ENCODE measurements at places on chromosomes 6 and 20.

- no peak for DNase-seq
Observed at GRCh38 chr6:134432036-134432435, 114.1 kb upstream of the SGK1 start.

DNA sequence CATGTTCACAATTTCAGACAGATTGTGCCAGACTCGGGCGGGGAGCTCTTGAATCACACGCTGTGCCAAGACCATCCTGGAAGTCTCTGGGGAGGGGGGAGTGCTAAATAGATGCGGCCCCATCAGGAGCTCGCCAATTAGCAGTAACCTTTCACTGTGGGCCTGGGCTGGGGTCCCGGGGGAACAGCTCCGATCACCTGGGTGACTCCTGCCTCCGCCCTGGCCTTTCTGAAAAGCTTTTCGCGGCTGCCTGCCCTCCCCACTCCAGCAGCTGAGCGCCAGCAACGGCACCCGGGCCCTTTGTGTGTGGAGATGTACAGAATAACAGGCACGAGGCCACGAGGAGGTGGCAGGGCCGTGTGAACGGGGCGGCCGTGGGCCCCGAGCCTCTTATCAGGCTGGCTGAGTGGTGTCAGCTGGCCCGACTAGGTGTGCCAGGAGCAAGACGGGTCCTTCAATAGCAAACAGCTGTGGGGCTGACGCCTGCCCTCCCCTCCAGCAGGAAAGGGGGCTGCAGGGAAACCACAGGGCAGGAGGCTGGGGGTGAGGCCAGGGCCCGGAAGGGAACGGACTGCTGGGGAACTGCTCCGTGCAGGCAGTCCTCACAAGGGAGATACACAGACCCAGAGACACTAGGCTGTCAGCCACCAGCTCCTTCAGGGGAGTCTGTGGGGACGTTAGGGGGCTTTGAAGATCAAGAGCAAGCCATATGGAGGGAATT is 56.8 kb downstream of the NOL4L start:
- no peak for DNase-seq

- DNase-seq, result no peak
Observed at GRCh38 chr20:36720510-36720909, 25.4 kb downstream of the NDRG3 start.

- no peak for DNase-seq
Observed at GRCh38 chr6:31402324-31403282, 792 bp upstream of the MICA start.

GRCh38 chr6:109449064-109449794 is 6.3 kb downstream of the MICAL1 start:
- DNase-seq, result no peak

DNA sequence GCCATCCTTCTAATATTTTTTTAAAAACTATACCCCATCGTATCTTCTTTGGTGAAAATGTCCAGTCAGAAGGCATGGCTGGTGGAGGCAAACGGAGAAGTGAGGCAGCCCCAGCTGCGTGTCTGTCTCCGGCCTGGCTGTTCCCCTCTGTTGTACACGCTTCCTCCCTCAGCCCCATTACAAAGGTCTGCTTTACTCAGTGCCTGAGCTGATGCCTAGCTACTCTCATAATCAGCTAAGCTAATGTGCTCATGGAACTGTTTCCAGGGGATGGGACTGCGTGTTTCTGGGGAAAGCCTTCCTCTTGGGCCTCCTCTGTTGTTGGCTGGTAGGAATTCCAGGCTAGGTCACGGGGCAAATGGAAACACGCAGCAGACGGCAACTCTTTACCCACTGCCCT is 67.3 kb downstream of the PPP1R3G start:
- no peak for DNase-seq

- DNase-seq, result no peak
Observed at GRCh38 chr6:116011520-116011919, 49.2 kb downstream of the FRK start.

DNA sequence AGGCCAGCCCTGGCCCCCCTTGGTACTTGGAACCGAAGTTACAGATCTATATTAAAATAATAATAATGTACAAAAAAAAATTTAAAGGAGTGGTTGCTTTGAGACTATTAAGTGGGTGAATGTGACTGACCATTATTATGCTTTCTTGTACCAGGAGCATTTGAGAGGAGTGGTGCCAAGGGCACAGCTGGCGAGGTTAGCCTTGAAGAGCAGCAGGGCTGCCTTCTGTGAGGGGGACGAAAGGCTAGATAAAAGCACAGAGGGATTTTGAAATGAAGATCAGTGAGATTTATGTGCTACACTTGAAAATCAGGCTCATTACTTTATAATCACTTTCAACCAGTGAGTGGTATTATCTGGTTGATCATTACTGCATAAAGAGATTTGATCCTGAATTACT is 48.6 kb downstream of the FIG4 start:
- no peak for DNase-seq

DNA sequence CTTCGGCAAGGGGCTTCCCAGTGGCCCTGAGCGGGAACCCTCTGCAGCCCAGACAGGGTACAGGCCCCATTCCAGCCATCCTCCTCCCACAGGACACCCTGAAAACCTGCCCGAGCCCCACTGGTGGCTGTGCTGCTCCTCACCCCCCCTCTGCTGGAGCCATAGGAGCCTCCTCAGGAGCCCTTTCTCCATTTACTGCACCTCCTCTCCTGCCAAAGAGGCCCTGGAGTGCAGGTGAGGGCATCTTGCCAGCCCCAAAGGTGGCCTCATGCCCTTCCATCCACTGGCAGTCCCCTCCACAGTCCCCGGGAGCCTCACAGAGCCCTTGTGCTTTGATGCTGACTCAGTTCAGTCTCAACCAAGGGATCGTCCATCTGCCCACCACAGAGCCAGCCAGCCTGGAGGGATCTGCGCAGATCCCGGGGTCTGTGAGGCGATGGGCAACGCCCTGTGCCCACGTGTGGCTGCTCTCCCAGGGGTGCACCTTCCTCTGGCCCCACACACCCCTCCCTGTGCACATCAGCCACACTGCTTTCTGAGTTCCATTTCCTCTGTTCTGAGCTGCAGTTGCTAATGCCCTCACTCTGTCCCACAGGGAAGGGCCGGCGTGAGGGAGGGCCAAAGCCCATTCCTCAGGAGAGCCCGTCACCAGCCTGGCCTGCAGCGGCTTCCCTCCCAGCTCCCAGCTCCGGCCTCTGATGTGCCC is 228.5 kb downstream of the DLL1 start:
- DNase-seq, result no peak

DNA sequence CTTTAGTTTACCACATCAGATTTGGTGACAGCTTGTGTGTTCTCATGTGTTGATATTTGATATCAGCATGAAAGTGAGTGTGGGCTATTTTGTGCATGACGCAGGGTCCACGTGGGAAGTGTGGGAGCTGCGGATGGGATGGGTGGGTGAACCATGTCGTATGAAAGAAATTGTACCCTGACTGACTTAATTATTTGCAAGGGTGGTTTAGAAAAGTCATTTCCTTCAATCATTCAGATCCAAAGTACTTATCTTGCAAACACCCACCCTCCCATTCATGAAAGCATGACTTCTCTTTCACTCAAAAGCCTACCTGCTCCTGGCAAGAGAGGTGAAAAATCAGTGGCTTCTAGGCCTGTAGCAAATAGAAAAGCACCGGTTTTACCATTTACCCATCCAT is 91.8 kb upstream of the BACH2 start:
- DNase-seq, result no peak

- no peak for DNase-seq
Observed at GRCh38 chr6:147958683-147959082, 384.0 kb upstream of the SASH1 start.

GRCh38 chr20:24163506-24163905 is 174.9 kb upstream of the GGTLC1 start:
- DNase-seq, result no peak

DNA sequence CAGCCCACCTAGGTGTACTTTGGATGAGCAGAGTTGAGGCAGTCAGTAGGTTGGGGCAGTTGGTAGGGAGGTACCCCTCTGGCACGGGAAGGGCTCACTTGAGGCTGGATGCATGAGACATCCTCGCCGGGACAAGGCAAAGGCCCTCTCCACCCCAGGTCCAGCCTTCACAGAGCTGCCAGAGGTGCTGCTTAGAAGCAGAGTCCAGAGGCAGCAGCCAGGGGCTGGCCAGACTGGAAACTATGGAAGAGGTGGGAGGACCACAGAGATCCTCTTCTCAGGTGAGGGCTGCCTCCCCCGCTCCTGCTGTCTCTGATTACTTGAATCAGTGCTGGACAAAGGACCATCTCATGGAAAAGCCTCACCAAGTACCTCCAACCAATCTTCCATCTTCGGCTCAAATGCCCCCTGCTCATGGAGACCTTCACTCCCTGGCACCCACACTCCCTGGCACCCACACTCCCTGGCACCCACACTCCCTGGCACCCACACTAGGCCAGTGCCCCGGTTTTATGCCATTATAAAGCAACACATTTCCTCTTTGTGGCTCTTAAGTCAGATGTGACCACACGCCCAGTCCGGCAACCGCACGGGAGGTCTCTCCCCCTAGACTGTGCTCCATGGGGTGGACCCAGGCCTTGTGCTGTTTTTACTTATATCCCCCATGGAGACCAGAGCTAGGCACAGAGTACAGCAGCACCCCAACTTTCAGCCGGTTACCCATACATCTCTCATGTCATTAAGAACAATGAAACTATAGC is 100.1 kb downstream of the YTHDF1 start:
- no peak for DNase-seq

GRCh38 chr6:18412644-18413043 is 25.5 kb downstream of the RNF144B start:
- DNase-seq, result no peak

DNA sequence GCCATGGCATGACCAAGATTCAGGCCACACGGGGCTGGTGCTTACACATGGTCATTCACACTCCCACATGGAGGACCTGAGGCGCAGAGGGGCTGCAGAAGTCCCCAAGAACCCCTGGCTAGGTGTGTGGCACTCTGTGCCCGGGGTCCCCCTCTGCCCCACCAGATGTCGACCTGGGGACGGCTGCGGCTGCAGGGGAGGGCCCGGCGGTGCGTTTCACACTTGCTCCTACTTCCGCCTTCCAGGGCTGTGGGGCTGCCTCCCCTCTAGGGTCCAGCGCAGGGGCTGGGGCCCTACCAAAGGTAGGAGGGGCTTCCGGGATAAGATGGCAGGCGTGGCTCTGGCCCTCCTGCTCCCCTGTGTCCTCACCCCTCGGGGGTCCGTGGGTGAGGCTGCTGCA is 81.1 kb upstream of the SLCO4A1 start:
- no peak for DNase-seq

DNA sequence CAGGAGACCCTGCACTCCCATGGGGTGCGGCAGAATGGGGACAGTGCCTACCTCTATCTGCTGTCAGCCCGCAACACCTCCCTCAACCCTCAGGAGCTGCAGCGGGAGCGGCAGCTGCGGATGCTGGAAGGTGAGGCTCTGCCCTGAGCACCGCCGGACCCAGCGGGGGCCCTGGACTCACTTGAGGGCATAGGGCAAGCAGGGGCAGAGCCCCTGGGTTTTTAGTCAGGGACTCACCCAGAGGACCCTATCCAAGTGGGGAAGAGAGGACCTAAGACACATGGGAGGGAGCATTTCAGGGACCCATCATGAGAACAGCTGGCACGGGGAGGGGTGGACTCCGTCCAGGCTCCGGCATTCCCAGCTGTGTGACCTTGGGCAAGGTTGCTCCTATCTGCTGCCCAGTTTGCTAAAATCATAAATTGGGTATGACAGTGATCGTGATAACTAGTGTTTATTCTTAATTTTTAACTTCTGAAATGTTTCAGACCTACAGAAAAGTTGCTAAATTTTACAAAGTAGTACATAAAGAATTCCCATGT is 9.8 kb downstream of the RBCK1 start:
- DNase-seq, result no peak

GRCh38 chr6:17182961-17183360 is 81.1 kb downstream of the STMND1 start:
- DNase-seq, result no peak

- no peak for DNase-seq
Observed at GRCh38 chr6:158686791-158687381, 37.0 kb downstream of the SYTL3 start.

- no peak for DNase-seq
Observed at GRCh38 chr6:166825553-166826145, 130.7 kb downstream of the RNASET2 start.

DNA sequence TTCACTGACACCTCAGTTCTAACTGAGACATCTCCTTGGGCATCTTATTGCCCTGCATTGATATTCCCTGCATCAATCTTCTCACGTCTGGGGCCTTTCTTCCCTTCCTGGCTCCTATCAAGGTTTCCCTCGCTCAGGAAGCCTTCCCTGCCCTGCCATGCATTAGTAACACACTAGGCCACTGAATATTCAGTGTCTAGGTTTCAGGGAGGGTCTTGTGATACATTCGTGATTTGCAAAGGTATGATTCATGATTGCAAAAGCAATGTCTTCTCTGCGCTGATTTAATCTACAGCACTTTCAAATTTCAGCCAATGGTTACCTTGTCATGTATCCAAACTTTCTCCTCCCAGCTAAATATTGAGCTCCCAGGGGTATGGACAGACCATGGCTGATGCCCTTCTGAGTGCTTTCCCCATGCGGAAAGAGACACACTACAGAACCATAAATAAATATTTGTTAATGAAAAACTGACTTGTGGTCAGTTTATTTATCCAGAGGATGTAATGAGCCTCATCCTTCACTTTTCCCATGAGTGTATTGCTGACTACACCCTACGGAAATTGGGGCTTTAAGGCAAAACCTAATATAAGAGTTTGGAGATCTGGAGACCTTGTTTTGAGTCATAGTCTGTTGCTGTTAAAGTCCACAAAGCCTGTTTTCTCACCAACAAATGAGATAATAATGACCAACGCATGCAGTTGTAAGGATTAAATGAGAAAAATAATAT is 21.6 kb upstream of the PCSK2 start:
- DNase-seq, result no peak

GRCh38 chr20:33561692-33562601 is 72.1 kb downstream of the CBFA2T2 start:
- no peak for DNase-seq

GRCh38 chr6:134309227-134309626 is 8.7 kb downstream of the SGK1 start:
- DNase-seq, result no peak

DNA sequence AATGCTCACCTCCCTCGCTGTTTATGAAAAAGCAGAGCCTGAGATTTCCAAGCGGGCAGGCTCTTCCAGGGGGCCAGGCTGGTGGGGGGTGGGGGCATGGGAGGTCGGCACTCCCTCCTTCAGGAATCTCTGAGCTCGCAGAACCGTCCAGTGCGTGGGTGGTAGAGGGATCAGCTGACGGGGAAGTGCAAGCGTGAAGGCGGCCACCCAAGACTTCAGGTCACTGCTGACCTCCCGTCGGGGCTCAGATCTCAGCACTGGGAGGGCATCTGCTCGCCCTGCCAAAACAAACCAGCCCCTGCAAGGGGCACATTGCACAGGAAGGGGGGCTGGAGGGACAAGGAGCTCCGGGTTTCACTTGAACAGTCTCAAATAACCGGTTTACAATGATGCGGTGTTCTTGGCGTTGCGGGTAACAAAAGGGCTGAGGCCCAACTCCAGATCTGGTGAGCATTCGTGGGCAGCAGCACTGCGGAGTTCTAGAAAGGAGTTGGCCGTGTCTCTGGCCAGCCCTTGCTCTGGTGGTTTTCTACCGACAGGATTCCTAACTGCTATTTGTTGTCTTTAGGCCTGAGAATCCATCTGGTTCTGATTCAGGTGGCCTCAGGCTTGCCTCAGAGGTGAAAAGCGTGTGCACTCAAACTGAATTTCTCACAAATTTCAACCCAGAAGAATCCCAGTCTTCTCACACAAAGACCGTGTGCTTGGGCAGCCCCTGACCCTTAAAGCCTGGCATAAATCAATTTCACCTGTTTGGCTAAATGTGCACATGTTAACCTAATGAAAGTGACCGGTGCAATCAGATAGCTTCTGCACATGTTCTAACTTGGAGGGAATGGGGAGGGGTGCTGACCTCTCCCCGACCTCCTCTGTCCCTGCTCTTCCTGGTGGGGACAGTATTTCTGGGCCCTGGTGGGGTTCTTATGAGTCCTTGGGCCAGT is 191.6 kb downstream of the MYLK4 start:
- no peak for DNase-seq
